ENCODE measurements at places on chromosomes 3 and 15.

- no peak for DNase-seq
Observed at GRCh38 chr3:347581-347980, 151.0 kb downstream of the CHL1 start.

DNA sequence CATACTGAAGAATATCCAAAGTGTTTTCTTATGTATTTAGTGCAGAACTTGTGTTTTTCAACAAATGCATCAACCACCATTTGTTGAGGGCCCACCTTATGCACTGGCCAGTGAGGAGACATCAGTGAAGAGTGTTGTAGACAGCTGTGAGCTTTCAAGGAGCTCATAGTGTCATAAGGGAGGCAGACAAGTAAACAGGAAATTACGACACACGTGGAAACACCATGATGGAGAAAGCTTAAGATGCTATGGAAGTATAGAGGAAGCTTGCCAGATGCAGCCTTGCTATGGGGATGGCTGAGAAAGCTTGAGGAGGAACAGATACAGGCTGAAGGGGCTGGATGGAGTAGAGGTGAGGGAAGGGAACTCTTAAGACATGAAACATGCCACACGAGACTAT, 50.8 kb upstream of the PSMD6 start:
- no peak for DNase-seq

DNA sequence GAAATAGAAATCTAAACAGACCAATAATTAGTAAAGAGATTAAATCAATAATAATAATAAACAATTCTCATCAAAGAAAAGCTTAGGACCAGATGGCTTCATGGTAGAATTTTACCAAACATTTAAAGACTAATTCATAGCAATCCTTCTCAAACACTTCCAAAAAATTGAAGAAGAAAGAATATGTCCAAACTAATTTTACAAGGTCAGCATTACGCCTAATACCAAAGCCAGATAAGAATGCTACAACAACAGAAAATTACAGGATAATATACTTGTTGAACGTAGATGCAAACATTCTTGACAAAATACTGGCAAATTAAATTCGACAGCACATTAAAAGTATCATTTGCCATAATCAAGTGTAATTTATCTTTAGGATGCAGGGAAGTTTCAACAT, 36.1 kb upstream of the CADM2 start:
- no peak for DNase-seq

GRCh38 chr3:69072928-69073327, 7.2 kb downstream of the UBA3 start:
- DNase-seq, result no peak

GRCh38 chr15:50064673-50065072, 54.4 kb downstream of the ATP8B4 start:
- DNase-seq, result no peak

DNA sequence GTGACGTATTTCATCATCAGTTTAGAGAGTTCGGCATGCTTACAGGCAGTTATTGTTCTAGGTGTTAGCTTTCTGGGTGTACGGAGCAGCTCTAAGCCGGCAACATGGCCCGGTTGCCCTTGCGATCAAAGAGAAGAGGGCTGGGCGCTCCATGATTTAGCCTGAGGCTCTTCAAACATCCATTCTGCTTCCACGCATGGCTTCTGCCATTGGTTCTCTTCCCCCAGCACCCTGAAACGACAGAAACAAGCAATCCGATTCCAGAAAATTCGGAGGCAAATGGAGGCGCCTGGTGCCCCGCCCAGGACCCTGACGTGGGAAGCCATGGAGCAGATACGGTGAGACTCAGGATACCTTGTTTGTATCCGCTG, 574 bp downstream of the NGRN start:
- DNase-seq, result no peak

- no peak for DNase-seq
Observed at GRCh38 chr15:83697716-83698115, 43.8 kb downstream of the ADAMTSL3 start.

- no peak for DNase-seq
Observed at GRCh38 chr15:69766156-69766555, 313.5 kb downstream of the RPLP1 start.

- no peak for DNase-seq
Observed at GRCh38 chr15:67836134-67836455, 3.8 kb downstream of the RNU6-1 start.

DNA sequence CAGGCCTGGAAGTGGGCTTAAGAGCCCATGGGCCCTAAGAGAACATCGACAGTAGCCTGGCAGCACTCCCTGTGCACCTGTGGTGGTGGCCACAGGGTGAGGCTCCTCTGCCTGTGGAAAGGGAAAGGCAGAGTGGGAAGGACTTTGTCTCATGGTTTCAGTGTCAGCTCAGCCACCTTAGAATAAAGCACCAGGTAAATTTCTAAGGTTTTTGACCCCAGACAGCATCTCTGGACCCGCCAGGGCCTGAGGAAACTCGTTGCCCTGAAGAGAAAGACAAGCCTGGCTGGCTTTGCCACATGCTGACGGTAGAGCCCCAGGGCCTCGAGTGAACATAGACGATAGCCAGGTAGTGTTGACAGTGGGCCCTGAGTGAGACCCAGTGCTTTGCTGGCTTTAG, 22.1 kb downstream of the GOLGA6A start:
- DNase-seq, result no peak

GRCh38 chr15:66132251-66132816, 121.2 kb downstream of the MEGF11 start:
- DNase-seq, result no peak

GRCh38 chr15:57761562-57761961, 55.0 kb downstream of the POLR2M start:
- DNase-seq, result no peak

DNA sequence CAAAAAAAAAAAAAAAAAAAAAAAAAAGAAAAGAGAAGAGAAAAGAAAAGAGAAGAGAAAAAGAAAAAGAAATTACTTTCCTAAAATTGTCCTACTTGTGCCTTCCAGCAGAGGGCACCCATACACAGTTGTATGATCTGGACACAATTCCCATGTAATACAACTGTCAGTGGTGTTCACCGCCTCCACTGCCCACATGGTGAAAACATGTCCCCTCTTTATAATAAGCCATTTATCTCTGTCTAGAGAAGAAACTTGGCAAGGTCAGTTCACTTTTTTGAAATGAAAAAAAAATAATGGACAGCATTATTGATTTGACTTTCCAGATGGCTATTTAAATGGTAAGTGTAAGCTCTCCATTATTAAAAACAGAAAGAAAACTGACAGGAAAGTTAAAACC, 459.4 kb downstream of the GBE1 start:
- DNase-seq, result no peak

DNA sequence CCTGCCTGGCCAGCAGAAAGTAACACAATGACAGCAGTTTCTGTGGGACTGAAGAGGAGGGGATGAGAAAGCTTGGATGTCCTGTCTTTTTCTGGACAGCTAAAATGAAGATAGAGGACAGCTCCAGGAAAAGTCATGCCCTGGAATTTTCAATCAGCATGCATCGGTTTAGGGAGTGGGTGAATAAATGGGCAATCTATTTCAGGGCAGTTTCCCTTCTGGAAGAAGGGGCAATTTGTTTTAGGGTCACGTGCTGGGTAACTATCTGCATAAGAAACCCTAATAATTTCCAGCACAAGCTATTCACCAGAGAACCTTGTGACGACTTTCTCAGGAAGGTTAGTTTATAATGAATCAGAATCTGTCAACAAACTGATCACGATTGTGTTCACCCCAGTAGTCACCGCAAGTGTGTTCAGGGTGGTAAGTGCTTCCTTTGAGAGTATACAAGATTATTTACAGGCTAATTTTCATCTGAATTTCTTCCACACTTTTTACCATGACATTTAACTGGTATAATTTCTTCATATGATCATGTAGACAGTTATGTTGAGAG, 318.0 kb upstream of the GBE1 start:
- no peak for DNase-seq

All from activated CD4-positive, CD25-positive, alpha-beta regulatory T cell treated with anti-CD3 and anti-CD28 coated beads, Interleukin-2, amount 50 U/mL, for 16 hours (primary cell).